ENCODE measurements at places on chromosomes 3 and 15.

DNA sequence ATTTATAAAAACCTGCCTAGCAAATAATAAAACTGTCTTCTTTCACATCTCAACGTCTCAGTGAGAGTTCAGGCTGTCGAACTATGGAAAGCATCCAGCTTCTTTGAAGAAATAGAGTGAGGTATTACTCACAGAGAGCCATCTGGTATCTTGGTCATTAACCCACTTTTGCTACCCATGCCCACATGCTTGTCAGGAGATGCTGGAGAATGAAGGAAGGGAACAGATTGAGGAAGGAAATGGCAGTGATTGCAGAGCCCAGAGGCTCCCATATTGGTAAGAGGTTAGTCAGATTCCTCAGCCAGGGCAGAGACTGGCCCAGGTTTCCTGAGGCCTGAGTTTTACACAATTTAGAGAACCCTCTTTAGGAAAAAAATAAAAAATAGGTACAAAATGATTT is 119.1 kb downstream of the B3GALNT1 start:
- DNase-seq = no peak

DNA sequence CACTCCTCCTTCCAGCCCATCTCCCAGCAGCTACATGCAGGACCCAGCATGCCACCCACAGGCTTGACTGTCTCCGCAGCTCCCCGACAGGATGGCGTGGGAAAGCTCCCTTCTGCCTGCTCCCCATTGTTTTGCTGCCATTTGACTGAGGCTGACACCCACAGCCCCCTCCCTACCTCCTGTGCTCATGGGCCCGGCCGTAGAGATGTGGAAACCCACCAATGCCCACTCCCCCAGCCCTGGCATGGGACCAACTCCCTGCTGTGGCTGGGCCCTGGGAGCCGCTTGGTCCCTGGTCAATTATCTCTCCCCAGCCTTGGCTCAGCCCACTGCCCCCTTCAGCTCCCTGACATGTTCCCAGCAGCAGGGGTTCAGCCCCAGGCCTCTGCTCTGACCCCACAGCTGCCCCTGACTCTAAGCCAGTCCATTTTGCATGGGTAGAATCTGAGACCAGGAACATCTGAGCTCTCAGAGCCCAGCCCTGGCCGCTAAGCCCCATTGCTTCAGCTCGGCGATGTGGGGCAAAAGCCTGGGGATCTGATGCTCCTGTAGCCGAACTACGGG is 8.2 kb downstream of the C3orf22 start:
- DNase-seq = no peak

- DNase-seq = no peak
Observed at GRCh38 chr15:82128401-82129148, 82.8 kb upstream of the MEX3B start.

- no peak for DNase-seq
Observed at GRCh38 chr3:37456781-37457180, 282.4 kb upstream of the LRRFIP2 start.

DNA sequence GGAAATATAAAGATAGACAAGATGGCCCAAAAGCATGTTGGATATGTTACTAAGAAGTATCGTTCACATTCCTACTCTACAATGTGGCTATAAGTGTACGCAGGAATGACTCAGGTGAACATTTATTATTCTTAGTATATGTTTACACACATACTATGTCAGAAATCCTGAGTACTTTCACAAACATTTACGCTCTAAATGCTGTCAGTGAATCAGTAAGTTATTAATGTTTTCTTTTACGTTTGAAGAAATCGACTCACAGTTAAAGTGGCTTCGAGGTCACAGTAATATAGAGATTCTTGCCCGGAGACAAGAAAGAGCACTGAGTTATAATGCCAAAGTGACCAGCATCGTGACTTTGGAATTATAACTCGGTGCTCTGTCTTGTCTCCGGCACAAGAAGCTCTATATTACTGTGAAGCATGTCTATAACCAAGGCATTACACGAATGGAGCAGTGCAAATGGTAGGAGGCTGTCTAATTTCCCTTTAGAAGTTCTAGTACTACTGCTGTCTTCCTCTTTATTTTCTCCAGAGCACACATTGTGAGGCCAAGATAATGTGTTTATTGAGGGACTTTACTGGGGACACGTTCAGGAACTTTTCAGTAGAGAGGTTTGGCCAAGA is 61.8 kb upstream of the P3H2 start:
- DNase-seq = no peak

DNA sequence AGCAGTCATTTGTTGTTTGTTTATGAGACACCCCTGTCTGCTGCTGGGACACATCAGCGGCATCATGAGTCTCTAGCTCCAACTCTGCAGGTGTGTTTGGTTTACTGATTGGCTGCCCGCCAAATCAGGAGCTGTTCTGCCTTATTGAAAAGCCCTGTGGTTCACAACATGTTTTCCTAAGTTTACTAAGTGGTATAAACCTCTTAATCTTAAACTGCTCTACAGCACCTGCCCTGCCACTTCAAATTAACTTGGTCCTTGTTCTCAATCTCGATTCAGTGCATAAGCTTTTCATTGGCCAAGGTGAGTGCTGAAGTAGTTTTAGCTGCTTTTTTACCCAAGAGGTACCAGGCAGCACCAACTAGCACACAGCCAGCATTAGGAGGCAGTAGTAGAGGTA is 77.8 kb upstream of the WDR72 start:
- DNase-seq = no peak

DNA sequence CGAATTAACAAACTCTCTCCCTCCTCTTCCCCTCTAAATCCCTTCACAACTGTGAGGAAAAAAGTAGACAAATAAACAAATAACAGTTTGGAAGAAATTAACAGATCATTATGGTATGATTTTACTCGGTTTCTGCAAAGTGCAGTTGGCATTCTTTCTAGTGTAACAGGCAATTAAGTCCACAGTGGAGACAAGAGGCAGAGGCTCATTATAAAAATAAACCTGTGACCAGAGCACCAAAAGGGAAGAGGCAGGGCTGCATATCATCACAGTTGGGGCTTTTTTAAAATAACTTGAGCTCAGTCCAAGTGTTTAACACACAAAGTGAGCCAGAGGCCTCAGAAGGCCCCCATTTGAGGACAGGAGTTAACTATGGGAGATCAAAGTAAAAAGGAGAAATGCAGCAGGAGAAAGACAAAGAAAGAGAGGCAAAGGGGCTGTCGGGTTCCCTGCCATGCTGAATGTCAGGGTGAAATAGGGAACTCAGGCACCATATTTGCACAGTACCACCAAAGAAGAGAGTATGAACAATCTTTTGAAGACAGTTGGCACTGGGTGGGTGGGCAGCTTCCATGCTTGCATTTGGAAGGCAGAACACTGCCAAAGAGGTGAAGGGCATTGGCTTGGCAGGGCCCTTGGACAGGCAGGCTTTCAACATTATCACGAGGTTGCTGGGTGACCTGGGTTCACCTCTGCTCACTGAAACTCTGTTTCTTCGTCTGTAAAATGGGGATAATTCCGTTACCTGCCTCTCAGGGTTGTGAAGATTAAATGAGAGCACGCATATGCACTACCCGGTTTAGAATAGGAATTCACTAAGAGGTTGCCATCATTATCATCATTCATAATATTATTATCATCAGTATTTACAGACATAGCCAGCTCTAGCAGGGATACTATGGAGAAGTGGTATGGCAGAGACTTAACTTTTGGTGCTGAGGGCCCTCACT is 134.5 kb downstream of the MEX3B start:
- no peak for DNase-seq

DNA sequence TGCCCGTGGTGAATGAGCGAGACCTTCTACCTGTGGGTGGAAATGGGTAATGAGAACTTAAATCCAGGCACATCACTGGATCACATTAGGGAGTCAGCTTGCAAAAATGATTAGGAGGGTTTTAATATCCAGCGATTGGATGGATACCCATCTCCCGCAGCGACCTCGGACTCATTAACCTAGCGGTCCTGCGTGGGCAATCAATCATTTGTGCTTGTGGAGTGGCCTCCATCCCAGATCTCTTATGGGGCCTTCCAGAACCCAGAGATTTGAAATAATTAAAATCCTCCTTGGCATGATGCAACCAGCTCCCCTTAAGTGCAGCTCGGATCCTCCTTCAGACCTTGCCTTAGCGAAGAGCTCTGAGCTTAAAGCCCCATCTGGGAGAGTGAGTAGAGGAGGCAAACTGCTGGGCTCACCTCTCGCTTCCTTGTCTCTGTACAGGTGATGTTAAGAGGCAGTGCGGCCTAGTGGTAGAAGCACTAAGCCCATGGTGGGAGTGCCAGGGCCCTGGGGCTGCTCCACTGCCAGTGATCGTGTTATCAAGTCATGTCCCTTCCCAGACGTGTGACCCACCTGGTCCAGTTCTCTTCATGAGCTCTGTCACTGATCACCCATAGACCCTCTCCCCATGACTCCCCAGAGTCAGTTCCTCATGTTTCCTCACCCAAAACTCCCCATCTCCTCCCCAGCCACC is 285.2 kb upstream of the TLE3 start:
- no peak for DNase-seq

GRCh38 chr3:188673646-188674186 is 498.1 kb upstream of the TPRG1 start:
- no peak for DNase-seq

GRCh38 chr3:53555068-53555588 is 60.7 kb downstream of the CACNA1D start:
- DNase-seq = no peak

GRCh38 chr3:113685956-113686721 is 10.3 kb downstream of the USF3 start:
- DNase-seq = no peak

DNA sequence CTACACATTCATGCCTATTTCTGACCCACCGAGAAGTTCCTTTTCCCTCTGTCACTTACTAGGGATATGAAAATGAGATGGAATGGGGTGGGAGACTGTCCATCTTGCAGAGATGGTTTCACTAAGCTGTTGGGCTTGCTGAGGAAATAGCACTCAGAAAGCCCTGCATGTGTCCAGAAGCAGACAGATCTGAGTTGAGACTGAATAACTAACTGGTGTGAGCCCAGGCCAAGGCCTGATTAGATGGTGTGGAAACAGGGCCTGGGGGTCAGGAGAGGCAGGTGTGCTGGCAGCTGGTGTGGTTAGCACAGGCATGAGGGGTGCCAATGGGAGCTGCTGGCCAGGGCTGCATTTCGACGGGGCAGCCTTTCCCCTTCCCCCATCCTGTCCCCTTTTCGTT is 72.1 kb downstream of the CLSTN2 start:
- DNase-seq = no peak

DNA sequence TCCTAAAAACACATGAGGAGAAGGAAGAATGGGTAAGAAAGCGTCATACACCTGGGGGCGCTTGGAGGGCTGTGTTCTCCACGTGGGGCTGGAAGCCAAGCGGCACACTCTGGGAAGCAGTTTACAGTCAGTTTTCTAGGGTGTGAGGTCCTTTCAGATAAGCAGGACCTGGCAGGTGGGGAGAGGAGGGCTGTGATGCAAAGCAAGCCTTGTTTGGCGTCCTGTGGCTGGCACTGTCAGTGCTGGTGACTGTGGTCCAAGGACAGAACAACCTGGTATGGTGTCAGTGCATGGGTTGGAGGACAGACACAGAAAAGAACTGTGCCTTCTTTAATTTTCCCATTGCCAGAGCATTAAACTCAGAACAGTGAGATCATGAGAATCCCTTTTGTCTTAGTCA is 260.7 kb upstream of the NR2E3 start:
- no peak for DNase-seq

GRCh38 chr3:103085465-103085864 is 650.6 kb downstream of the ZPLD1 start:
- no peak for DNase-seq

GRCh38 chr15:35876762-35877161 is 330.8 kb upstream of the DPH6 start:
- DNase-seq = no peak

DNA sequence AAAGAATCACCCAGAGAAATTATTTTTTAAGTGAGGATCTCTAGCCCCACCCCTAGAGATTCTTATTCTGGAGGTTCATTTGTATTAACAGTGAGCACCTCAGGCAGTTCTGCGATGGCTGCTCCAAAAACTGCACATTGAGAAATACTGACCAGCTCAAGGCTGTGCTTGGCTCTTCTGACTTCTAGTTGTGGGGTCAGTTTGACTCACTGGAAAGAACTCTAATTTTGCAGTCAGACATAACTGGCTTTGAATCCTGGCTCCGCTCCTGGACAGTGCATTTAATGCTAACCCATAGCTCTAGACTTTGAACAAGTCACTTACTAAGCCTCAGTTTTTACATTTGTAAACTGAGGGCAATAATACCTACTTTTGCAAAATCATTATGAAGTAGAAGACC is 123.6 kb upstream of the SKOR1 start:
- DNase-seq = no peak

- DNase-seq = no peak
Observed at GRCh38 chr3:77040216-77040615, 317 bp downstream of the ROBO2 start.

DNA sequence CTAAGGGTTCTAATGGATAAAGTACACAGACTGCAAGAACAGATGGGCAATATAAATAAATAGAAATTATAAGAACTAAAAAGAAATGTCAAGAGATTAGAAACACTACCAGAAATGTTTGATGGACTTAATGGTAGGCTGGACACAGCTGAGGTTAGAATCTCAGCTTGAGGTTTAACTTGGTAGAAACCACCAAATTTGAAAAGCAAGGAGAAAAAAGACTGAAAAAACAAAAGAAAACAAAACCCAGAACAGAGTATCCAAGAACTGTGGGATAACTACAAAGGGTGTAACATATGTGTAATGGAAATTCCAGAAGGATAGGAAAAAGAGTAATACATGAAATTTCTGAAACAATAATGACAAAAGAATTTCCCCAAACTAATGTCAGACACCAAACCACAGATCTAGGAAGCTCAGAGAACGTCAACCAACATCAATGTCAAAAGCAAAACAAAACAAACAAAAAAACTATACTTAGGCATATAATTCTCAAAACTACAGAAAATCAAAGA is 35.0 kb downstream of the RFX7 start:
- no peak for DNase-seq

DNA sequence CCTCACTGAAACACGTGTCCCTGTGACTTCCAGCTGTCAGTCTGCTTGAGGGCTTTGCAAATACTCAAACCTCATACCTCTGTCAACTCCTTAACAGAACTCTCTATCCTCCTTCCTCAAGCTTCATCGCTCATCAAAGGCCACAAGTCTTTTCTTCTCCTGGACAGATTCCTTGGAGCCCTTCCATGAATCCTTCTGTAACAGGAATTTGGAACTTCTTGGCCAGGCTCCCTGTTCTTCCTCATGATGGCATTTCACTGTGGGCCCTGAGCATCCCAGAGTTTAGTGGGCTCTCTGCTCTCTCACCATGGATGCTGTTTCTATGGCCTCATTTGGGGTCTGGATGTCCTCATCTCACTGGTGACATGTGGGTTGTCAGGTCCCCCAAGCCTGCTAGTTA is 105.0 kb upstream of the TLE3 start:
- DNase-seq = no peak

- DNase-seq = no peak
Observed at GRCh38 chr3:148513096-148513543, 184.6 kb upstream of the AGTR1 start.

DNA sequence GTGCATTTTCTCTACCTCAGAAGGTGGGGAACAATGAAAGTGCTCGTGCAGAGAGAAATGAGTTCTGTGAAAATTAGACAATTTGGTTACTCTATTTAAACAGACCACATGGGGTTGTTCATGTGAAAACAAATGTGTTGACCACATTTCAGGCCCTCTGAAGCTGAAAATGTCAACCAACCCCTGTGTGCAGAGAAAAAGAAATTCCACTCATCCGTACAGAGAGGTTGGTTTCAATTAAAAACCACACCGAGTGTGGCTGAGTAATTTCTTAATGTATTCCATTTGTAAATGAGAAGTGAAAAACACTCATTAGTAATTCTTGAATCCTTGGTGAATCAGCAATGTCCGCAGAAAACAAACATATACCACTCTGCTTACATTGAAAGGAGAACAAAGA is 46.9 kb upstream of the SLC7A14 start:
- DNase-seq = no peak

All from central memory CD4-positive, alpha-beta T cell (primary cell).